CD4-positive, alpha-beta T cell treated with Interferon alpha-2 for 1 hour (primary cell): ENCODE measurements at places on chromosomes 1 and 21.

GRCh38 chr1:214648801-214649200 is 45.8 kb downstream of the CENPF start:
- no peak for DNase-seq

DNA sequence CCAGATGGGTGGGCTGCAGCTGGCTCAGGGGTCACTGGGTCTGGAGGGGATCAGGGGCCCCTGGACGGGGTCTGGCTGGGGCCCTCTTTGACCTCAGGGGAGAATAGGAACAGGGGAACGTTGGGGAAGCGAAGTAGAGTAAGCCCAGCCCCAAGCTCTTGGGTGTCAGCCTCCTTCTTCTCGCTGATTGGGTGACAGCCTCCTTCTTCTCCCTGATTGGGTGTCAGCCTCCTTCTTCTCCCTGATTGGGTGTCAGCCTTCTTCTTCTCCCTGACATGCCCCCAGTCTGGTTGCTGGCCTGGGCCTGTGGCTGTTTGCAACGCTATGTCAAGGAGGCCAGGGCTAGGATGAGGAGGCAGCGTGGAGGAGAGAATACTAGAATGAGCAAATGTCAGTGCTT is 76.7 kb upstream of the CASZ1 start:
- DNase-seq: no peak

GRCh38 chr1:168400139-168400538 is 119.5 kb downstream of the TBX19 start:
- no peak for DNase-seq

DNA sequence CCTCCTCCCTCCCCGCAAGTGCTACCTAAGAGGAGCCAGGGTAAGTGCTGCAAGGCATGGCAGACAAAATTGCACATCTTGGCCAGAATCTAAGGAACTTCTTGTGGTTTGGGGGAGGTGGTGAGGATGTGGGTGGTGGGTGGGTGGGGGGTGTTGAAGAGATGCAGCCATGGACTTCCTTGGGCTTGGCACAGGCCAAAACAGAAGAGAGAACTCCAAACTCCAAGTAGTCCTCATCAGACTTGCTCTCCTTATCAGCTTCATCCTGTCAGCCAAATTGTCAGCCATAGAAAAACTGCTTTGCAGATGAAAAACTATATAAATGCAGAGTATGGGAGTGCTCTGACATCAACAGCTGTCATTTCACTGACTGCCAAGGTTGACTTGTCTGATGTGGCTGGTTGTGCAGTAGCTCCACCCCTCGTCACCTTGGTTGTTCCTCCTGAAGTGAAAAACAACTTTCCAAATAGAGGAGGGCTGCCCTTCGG is 7.1 kb downstream of the AMIGO1 start:
- peak; percentile 64 for DNase-seq

DNA sequence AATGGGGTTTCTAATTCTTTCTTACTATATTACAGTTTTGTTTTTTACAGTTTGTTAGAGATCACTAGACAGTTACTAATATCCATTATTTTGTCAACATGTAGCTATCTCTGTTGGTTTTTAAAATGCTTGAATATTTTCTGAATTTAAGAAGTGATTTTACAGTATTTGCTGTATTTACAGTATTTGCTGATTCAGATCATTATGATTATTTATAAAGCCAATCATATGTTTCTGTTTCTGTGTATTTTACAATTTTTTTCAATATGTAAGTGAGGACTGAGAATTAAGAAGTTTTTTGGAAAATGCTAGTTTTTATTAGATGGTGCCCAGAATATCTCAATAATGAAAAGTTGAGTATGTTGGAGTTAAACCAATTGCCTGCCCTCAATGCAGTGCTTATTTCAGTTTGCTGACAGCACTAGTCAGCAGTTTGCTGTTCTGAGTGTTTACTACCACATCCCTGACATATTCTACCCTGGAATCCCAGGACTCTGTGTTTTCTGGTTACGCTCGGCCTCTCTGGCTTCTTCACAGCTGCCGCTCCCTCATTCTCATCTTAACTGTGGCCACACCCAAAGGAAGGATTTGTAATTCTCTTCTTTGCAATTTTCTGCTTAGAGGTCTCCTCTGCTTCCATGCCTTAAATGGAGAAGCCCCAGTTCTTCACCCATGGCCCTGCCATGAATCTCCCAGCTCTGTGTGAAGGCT is 68.0 kb upstream of the BACH1 start:
- DNase-seq: no peak

GRCh38 chr1:196516373-196516772 is 91.9 kb downstream of the KCNT2 start:
- DNase-seq: no peak

DNA sequence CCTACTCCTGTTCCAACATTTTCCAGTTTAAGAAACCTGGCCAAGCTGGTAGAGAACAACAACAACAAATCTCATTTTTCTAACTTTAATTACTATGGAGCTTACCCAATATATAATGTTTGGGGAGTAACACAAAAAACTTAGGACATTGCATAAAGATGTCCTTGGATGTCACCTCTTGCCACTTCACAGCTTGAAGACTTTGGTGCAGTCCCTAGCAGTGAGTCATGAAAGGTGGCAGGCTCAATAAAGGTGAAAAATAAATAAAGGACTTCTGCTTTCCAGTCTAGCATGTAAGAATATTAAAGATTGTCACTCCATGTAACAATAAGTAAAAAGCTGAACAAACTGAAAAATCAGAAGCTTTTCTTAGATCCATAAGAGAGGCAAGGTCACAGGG is 17.6 kb upstream of the SELP start:
- no peak for DNase-seq

DNA sequence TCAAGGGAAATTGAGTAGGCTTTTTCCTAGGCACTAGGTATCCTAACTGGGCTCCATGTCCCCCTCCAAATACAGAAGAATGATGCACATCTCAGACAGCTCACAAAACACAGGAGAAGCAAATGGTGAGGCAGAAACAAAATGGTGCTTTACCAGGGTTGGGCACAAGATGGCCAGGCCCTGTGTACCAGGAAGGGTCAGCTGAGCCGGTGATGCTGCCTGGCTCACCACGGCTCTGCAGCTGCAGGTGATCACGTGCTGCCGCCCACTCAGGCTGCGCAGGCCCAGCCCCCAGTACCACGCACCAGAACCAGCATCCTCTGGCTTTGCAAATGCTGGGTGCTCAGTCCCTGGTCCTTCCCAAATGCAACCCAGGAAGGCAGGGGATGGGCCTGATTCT is 993 bp upstream of the DSCAM start:
- DNase-seq: no peak

- no peak for DNase-seq
Measured at GRCh38 chr21:45322960-45323461, 35.3 kb upstream of the POFUT2 start.

DNA sequence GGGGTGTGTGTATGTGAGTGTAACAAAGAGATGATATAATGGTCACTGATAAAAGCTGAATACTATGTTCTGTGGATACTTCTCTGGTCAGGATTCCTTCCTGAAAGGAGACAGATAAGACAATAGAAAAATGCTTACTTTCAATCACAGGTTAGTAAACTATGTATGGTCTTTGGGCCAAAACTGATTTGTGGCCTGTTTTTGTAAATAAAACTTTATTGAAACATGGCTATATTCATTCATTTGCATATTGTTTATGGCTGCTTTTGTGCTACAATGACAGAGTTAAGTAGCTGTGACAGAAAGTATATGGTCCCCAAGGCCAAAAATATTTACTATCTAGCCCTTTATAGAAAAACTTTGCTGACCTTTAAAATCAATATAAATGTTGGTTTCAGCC is 82.2 kb upstream of the DMRTA2 start:
- no peak for DNase-seq

DNA sequence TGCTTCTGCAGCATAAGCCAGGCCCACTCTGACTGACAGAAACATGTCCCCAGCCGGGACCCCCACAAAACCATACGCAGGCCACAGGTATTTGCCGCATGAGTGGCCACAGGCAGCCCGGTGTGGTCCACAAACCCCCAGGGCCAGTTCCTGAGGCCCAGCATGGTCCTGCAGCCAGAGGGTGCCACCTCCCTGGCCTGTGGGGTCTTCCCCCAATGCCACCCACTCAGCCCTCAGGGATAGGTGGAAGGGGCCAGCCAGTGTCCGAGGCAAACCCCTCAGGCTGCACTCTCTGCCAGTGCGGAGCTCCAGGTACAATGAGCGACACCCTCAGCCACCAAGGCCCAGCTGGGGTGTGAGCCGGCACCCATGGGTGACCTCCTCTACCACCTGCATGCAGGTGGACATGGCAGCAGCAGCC is 43.5 kb downstream of the UBE2G2 start:
- DNase-seq: no peak

DNA sequence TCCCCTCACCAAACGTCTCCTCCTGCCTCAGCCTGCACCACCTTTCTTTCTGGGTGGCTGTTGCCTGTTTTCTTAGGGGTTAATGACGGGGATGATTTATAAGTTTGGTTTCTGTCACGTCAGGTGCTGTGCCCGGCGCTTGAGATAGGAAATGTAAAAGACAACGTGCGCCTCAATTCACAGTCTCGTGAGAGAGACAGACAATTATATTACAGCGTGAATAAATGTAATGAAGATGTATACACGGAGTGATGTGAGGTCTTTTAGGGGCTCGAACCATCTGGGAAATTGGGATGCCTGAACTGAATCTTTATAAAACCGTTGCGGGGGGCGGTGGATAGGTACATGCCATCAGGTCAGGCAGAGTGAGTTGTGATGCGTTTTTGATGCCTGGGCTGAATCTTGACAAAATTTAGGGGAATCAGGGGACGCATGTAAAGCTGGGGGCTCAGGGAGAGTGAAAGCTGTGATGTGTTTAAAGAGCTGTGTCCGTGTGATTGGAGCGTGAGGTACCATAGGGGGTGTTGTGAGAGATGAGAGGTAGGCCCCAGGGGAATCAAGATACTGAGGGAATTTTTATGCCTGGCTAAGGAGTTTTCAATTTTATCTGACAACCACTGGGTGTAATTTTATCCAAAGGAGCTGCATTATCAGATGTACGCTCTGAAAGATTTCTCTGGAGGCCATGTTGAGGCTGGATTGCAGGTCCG is 831 bp downstream of the TIPRL start:
- no peak for DNase-seq

DNA sequence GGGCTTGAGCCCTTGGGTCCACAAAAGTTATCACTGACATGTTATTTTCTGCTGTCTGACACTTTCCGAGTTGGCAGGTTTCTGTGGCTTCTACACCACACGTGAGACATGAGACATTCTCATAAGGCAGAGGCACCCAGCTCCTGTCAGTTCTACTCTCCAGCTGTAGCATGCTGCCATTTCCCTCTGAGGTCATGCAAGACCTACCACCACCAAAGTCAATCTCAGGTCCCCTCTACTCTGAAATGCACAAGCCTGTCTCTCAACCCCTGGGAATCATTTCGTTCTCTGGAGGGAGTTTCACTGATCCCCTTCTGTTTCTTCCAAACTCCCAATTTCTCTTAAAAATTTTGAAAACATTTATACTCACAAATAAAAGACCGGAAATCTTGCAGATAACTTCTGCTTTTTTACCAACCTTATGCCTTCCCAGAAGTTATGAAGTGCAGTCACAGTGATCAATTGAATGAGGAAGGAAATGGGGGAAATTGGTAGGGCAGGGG is 39.5 kb upstream of the CR2 start:
- DNase-seq: no peak

- no peak for DNase-seq
Measured at GRCh38 chr1:11880911-11881748, 22.4 kb upstream of the NPPB start.

DNA sequence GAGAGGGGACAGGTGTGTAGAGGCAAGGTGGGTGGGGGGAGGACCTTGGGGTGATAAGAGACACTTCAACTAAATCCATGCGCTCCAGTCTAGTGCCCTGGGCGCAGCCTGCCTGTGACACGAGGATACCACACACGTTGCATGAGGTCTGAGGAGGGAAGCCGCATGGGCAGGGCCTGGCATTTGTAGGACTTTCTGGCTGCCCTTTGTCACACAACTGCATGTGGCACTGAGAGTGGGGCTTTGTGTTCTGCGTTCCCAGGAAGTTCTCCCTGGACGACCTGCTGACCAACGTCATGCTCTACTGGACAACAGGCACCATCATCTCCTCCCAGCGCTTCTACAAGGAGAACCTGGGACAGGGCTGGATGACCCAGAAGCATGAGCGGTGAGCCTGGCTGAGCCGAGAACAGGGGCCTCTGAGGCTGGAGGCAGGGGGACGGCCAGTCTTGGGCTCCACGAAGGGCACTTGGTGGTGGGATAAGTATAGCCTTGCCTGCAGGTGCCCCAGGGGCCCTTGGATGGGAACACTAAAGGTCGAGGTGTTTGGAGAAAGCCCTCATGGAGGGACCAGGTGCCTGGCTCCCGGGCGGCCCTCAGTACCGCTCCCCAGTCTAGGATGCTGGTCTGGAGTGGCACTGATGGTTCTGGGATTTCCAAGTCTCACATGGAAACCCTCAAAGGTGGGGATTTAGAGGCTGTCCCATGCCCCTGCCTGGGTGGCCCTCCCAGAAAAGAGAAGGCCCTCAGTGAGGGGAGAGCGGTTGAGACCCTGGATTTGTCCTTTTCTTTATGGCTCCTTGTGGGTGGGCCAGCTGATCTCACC is 34.5 kb downstream of the EPHX1 start:
- DNase-seq: no peak
